ENCODE measurements at places on chromosomes 16 and 17.

- no peak for DNase-seq
Observed at GRCh38 chr17:82231312-82231561, 2.4 kb downstream of the SLC16A3 start.

GRCh38 chr16:48734220-48734619 is 124.2 kb upstream of the N4BP1 start:
- DNase-seq = no peak

GRCh38 chr16:3001316-3001715 is 11.4 kb upstream of the CLDN9 start:
- no peak for DNase-seq

GRCh38 chr17:3804503-3804931 is 3.5 kb upstream of the ITGAE start:
- DNase-seq = no peak

GRCh38 chr17:19833914-19834313 is 33.8 kb downstream of the ULK2 start:
- DNase-seq = peak; percentile 21

- DNase-seq = peak; percentile 80
Observed at GRCh38 chr17:64635647-64636305, 26.3 kb downstream of the SMURF2 start.

GRCh38 chr17:79783891-79784290 is 5.9 kb downstream of the CBX2 start:
- DNase-seq = no peak

Measured in RKO (cell line).